ENCODE measurements at places on chromosomes 12 and 14. TPM values are rescaled to one million over a fixed set of nuclear protein-coding genes. Genes with fewer than 3 reads are reported as not detected.

SLCO1B1 gene
- total RNA-seq: 0.35 TPM

PTHLH gene
- not detected for total RNA-seq

KLRF1 gene
- total RNA-seq: 0.35 TPM

MYF5 gene
- not detected for total RNA-seq

CCND2 gene
- total RNA-seq: 128 TPM

BMAL2 gene
- under 0.01 TPM for total RNA-seq

DEGS2 gene
- total RNA-seq: 1.2 TPM

MSI1 gene
- not detected for total RNA-seq

C14orf93 gene
- 7.2 TPM for total RNA-seq

DNA sequence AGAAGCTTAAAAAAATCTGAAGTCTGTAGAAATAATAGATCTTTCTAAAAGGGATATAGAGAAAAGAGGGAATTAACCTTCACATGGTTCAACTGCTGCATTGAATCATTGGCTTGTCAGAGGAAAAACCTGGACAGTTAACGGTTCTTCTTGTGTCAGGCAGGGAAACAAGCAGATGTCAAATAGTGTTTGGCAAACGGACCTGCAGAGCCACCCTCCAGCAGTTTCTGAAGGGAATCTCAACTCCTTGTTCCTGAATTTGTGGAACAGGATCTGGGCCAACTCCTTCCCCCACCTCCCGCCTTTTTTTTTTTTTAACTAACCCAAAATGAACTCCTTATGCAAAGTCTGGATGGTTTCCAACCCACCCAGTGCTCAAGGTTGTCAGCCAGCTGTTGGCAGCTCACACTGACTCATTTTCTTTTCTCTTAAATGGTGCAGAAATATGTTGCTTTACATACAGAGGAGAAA, 187.3 kb downstream of the CAND1 start:
- no peaks in the 10 kb centered on the region for H3K4me1 ChIP-seq
- DNase-seq: peak; percentile 31
- no peak overlapping the region for H3K4me3 ChIP-seq

DNA sequence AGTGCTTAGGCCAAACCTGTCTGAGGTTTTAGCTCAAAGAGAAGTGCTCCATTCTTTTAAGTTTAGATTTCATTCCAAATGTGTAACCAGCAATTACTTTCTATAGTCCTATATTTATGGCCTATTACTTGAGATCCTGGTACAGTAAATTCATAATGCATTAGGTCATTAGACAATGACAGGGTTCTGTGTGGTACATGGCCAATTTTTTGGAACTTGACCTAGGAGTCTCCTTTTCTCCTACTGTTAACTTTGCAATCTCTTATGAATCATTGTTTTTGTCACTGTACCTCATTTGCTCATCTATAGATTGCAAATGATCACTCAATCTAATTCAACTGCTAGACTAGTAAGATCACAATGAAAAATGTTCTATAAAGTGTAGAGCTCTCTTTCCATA, 136.7 kb downstream of the PDE3A start:
- no peaks in the 10 kb centered on the region for H3K27me3 ChIP-seq
- no peaks in the 10 kb centered on the region for H3K36me3 ChIP-seq
- DNase-seq: no peak
- no peaks in the 10 kb centered on the region for H3K4me1 ChIP-seq
- H3K27ac ChIP-seq: no peak overlapping the region

- no peaks in the 10 kb centered on the region for H3K4me1 ChIP-seq
- H3K4me3 ChIP-seq: peak overlapping the region; percentile 86
- H3K36me3 ChIP-seq: no peaks in the 10 kb centered on the region
- no peaks in the 10 kb centered on the region for H3K27me3 ChIP-seq
Observed at GRCh38 chr12:56334490-56334793, 642 bp upstream of the PAN2 start.

DNA sequence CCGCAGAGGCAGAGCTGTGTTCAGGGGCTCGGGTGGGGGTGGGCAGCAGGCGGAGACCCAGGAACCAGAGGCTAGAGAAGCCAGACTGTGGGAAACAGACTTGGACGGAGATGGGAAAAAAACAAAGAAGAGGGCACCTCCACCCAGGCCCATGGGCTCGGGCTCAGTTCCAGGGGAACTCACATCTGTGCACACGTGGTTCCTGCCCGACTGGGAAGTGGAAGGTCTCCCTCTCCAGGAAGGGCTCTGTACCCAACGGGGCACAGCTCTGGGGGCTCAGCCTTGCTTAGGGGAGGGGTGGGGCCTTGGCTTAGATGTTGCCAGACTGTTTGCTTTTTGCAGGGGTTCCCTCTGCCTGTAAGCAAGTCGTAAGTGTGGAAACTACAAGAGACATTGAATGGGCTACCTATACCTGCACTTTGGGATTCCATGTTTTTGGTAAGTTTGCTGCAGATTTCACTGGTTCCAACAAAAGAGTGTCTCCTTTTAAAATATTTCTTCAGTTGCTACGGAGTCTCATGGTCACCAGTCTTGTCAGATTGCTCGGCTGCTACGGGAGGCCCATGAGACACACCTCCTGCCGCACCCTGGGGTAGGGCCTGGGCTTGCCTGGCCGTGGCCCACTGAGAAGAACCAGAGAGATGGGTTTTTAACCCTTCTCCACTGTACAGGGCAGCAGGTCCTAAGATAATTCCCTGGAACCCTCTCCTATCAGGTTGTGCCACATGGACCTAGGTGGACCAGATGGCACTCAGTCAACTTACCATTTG, 127.6 kb upstream of the EVL start:
- H3K27me3 ChIP-seq: no peaks in the 10 kb centered on the region
- H3K4me3 ChIP-seq: no peak overlapping the region
- H3K27ac ChIP-seq: no peak overlapping the region

DNA sequence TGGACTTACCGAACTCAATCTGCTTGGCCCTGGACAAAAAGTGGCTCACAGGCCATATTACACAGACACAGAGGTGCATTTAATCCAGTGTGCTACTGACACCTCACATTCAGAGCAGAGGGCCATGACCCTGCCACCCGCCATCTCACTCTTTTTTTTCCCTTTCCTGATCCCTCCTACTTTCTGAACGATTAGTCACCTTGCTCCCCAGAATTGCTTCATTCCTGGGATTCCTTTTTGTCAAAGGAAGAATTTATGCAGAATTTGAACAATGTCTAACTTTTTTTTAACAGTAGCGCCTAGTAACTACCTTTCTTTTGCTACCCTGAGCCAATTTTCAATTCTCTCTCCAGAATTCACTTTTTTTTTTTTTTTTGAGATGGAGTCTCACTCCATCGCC, 4.6 kb downstream of the PKP2 start:
- no peak overlapping the region for H3K27ac ChIP-seq
- no peak for DNase-seq
- H3K4me1 ChIP-seq: no peaks in the 10 kb centered on the region
- H3K27me3 ChIP-seq: no peaks in the 10 kb centered on the region

GRCh38 chr12:109999983-110000505, 814 bp downstream of the ANKRD13A start:
- no peaks in the 10 kb centered on the region for H3K4me1 ChIP-seq
- no peaks in the 10 kb centered on the region for H3K36me3 ChIP-seq
- peak overlapping the region; percentile 94 for H3K4me3 ChIP-seq

GRCh38 chr14:34198096-34198495, 247.2 kb upstream of the EGLN3 start:
- H3K36me3 ChIP-seq: no peaks in the 10 kb centered on the region
- no peaks in the 10 kb centered on the region for H3K4me1 ChIP-seq
- no peak for DNase-seq
- no peaks in the 10 kb centered on the region for H3K27me3 ChIP-seq
- H3K27ac ChIP-seq: no peak overlapping the region

DNA sequence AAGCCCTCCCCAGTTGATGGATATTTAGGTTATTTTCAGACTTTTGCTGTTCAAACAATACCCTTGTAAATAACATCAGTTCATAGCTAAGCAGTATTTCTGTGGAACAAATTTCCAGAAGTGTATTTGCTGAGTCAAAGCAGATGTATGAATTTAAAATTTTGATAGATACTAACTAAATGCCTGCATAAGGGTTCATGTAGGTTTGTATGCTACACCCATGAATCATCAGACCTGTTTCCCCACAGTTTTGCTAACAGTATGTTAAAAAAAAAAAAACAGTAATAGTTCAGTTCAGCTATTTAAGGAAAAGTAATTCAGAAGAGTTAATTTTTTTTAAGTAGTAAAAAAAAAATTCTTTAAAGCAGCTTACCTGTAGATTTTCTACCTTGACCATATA, 236.1 kb upstream of the DIO2 start:
- no peaks in the 10 kb centered on the region for H3K27me3 ChIP-seq
- H3K36me3 ChIP-seq: no peaks in the 10 kb centered on the region

- no peak overlapping the region for H3K27ac ChIP-seq
- H3K36me3 ChIP-seq: no peaks in the 10 kb centered on the region
- no peak for DNase-seq
- H3K4me3 ChIP-seq: no peak overlapping the region
- peaks cover 4% of the 10 kb centered on the region for H3K27me3 ChIP-seq
- no peaks in the 10 kb centered on the region for H3K4me1 ChIP-seq
Observed at GRCh38 chr12:101591781-101592180, 3.0 kb upstream of the MYBPC1 start.

- no peak overlapping the region for H3K27ac ChIP-seq
- no peaks in the 10 kb centered on the region for H3K4me1 ChIP-seq
- H3K36me3 ChIP-seq: no peaks in the 10 kb centered on the region
- H3K27me3 ChIP-seq: no peaks in the 10 kb centered on the region
Observed at GRCh38 chr12:54981796-54982195, 2.8 kb downstream of the TESPA1 start.

GRCh38 chr14:104206281-104206904, 68.0 kb downstream of the KIF26A start:
- H3K4me3 ChIP-seq: no peak overlapping the region
- no peaks in the 10 kb centered on the region for H3K4me1 ChIP-seq

- no peaks in the 10 kb centered on the region for H3K27me3 ChIP-seq
- no peaks in the 10 kb centered on the region for H3K4me1 ChIP-seq
- peak; percentile 57 for DNase-seq
- peak overlapping the region; percentile 22 for H3K27ac ChIP-seq
- H3K4me3 ChIP-seq: no peak overlapping the region
- H3K36me3 ChIP-seq: no peaks in the 10 kb centered on the region
Observed at GRCh38 chr12:116483959-116484750, 75.0 kb upstream of the MAP1LC3B2 start.

DNA sequence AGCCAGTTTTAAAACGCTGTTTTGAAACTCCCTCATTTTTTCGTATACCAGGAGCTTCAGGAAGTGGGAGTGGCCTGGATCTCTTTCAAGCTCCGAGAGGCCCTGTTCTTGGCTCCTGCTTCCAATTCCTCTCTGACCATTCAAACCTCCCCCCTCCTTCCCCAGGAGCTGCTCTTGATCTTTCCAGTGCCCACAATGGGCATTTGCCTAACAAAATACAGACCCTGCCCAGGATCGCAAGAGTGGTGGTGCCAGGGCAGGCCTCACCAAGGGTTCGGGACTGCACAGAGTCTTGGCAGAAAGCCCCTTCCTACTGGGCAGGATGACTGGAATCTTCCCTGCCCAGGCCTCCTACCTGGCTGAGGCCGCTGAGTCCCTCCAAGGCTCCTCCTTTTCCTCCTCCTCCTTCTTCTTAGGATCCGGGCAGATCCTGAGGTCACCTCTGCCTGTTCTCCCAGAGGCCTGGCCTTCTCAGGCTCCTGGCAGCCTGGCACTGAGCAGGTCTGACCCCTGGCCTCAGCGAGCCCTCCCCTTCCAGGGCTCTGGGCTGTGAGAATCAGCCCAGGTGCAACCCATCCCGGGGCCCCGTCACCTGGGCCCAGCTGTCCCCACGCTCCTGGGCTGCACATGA, 46.9 kb upstream of the NOS1 start:
- H3K27ac ChIP-seq: no peak overlapping the region
- no peak for DNase-seq
- no peak overlapping the region for H3K4me3 ChIP-seq
- no peaks in the 10 kb centered on the region for H3K4me1 ChIP-seq

DNA sequence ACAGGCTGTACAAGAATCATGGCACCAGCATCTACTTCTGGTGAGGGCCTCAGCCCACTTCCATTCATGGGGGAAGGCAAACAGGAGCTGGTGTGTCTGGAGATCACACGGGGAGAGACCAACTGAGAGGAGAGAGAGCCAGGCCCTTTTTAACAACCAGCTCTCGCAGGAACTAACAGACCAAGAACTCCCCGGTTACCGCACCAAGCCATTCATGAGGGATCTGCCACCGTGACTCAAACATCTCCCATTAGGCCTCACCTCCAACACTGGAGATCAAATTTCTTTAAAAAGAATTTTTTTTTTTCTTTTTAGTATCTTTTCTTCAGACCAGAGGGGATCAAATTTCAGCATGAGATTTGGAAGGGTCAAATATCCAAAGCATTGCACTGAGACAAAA, 16.7 kb upstream of the AQP2 start:
- H3K27ac ChIP-seq: no peak overlapping the region
- H3K27me3 ChIP-seq: no peaks in the 10 kb centered on the region
- no peaks in the 10 kb centered on the region for H3K36me3 ChIP-seq
- DNase-seq: no peak
- no peak overlapping the region for H3K4me3 ChIP-seq
- H3K4me1 ChIP-seq: no peaks in the 10 kb centered on the region

- no peak overlapping the region for H3K4me3 ChIP-seq
- no peaks in the 10 kb centered on the region for H3K27me3 ChIP-seq
- H3K27ac ChIP-seq: no peak overlapping the region
- no peaks in the 10 kb centered on the region for H3K4me1 ChIP-seq
- H3K36me3 ChIP-seq: no peaks in the 10 kb centered on the region
- no peak for DNase-seq
Observed at GRCh38 chr14:54718046-54718445, 151.1 kb downstream of the SAMD4A start.

DNA sequence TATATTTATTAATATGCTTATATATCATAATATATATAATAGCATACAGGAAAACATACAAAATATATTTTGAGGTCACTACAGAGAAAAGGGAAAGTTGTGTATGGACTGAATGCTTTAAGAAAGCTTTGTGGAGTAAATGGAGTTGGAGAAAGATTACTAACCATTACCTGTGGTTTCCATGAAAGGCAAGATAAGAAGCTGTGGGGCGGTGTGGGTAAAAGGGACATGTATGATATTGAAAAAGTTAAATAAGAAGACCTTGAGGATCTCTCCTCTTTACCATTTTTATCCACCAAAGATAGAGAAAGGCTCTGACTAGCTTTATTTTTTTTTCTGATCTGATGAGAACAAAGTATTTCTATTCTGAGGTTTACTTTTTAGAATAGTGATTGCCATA, 404.4 kb downstream of the TRHDE start:
- H3K36me3 ChIP-seq: no peaks in the 10 kb centered on the region
- H3K4me3 ChIP-seq: no peak overlapping the region
- H3K27ac ChIP-seq: no peak overlapping the region
- H3K27me3 ChIP-seq: no peaks in the 10 kb centered on the region

DNA sequence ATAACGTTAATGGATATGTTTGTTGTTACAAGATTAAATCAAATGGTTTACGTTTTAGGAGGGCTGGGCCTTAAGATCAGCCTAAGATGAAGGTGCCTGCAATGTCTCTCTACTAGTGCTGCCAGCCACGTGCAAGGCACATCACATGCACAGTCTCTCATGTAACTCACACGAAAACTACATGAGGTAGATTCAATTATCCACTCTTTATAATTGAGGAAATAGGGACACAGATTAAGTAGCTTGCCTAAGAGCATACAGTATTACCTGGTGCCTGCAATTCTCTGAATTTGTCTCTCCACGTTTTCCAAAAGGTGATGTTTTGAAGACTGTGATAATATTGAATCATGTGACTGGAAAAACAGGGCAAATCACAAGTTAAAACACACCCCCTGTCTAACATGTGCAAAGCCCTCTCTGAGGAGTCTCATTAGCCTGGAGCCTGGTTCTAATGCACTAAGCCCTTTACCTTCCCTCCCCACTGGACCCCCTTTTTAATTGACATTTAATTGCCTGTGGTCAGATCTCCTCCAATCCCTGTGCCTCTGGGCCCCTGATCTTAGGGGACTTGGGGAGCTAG, 14.6 kb upstream of the ATP2A2 start:
- no peak for DNase-seq
- H3K36me3 ChIP-seq: no peaks in the 10 kb centered on the region
- H3K4me3 ChIP-seq: no peak overlapping the region
- H3K4me1 ChIP-seq: no peaks in the 10 kb centered on the region
- no peaks in the 10 kb centered on the region for H3K27me3 ChIP-seq

Data from uterus (tissue), 4 donors.